ENCODE measurements at places on chromosomes 3 and 15.
A peak's percentile ranks its signal among the peaks of the same experiment; 100 is the strongest.

DNA sequence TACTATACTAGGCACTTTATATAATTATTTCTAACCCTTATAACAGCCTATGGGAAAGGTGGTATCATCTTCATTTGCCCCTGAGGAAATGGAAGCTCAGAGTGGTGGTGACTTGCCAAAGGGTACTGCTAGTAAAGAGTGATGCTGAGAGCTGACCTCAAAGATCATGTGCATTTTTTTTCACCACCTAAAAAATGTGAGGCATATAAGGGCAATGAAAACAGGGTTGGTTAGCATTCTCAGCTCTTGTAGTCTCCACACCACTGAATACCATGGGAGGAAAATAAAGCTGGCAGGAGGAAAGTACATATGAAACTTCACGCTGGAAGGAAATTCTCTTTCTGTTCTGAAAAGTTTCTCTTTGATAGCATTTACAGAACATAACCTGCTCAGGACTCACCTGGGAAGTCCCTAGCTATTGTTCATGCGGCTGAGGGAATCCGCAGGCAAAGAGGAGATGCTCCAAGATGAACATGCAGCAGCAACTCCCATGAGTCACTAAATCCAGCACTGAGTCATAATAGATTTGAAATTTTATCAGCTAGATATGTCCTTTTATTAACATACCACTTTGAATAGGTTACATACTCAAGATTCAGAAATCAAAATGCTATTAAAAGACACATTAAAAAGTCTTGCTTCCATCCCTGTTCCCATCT is 17.3 kb downstream of the FAIM start:
- no peak for DNase-seq

DNA sequence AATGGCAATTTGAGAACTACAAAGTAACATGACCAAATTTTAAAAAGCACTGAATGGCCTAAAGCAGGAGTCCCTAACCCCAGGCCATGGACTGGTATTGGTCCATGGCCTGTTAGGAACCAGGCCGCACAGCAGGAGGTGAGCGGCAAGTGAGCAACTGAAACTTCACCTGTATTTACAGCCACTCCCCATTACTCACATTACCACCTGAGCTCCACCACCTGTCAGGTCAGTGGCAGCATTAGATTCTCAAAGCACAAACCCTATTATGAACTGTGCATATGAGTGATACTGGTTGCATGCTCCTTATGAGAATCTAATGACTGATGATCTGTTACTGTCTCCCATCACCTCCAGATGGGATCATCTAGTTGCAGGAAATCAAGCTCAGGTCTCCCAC is 48.8 kb downstream of the SENP7 start:
- no peak for DNase-seq

DNA sequence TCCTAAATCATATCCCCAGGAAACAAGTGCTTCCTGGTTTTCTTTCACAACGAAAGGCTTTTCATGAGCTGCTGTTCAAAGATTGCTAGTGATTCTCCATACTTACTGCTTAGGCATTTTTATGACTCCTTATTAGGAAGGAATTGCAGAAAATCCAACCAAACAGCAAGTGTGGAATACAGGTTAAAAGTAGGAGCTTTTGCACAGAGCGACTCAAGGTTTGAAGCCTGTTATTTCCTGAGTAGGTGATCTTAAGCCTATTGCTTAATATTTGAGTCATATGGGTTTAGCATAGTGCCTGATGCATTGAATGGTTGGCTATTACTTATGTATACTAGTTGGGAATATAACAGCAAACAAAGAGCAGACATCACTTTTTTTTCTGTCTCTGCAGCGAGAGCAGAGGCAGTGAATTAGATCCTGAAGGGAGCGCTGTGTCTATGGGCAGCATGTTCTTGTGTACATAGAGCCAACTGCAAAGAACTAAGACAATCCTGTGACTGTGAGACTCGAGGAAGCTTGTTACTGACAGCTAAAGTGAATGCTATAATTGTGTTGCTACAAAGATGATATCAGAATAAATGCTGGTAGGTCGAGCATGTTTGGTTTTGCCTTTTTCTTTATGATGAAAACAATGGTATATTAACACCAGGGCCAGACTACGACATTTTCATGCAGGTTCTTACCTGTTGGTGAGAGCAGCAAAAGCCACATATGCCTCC is 6.3 kb downstream of the TM4SF1 start:
- DNase-seq, result no peak

- DNase-seq, result no peak
Measured at GRCh38 chr3:194318511-194319161, 32.5 kb downstream of the CPN2 start.

- no peak for DNase-seq
Measured at GRCh38 chr15:42349186-42349585, 10.1 kb upstream of the CAPN3 start.

DNA sequence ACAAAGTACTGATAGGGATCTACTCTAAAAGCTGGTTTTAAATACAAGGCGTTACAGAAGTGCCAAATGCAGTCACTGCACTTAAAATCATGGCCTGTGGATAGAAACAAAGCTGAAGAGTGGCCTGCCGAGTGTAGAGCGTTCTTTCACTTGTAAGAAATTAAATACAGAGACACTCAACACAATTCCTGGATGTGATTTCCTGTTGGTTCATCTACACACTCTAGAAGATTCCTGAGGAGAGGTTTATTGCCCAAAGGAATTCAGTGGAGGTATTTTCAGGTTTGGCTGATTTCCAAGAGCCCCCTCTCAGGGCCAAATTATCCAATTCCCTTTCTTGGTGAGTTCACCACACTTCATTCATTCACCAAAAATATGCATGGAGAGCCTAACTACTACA is 200.3 kb upstream of the IL12A start:
- DNase-seq, result no peak

GRCh38 chr15:49712846-49713450 is 92.1 kb downstream of the DTWD1 start:
- DNase-seq, result no peak

DNA sequence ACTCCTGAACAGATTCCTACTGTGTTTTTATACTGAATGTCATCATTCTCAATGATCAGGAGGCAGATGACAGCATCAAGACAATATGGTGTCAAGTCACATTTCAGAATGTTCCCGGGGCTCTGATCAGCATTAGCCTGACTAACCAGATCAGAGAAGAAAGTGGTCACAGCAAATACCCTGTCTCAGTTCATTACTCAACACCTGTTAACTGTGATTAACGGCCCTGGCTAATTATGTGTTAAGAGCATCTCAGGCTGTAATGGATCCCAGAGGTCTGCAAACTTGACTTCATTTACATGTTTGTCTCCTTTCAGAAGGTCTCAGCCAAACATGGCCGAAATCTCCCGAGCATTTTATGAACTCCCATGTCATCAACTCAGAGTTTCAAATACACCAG is 833.7 kb downstream of the FHIT start:
- no peak for DNase-seq

DNA sequence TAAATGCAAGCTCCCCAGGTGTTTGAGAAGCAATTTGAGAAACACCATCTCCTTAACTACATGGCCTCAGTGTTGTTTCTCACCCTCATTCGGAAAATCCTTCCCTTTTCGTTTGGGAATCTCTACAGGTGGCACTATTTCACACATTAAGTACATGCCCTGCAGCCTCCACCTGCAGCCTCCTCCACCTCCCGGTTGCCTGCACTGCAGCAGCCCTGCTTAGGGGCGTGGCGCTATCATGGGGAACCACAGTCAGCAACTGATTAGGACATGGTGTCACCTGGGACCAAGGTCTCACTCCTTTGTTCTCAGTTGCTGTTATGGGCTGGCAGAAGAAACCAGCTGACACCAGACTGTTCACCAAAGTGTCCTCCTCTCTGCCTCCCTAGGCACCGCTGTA is 11.7 kb upstream of the ZNF774 start:
- no peak for DNase-seq

DNA sequence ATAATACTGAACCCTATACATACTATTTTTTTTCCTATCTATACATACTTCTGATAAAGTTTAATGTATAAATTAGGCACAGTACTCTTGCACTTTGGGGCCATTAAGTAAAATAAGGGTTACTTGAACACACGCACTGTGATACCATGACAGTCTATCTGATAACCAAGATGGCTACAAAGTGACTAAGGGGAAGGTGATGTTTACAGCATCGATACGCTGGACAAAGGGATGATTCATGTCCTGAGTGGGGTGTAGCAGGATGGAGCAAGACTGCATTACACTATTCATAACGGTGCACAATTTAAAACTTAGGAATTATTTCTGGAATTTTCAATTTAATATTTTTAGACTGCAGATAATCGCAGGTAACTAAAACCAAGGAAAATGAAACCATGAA is 30.0 kb upstream of the SLC2A2 start:
- no peak for DNase-seq

DNA sequence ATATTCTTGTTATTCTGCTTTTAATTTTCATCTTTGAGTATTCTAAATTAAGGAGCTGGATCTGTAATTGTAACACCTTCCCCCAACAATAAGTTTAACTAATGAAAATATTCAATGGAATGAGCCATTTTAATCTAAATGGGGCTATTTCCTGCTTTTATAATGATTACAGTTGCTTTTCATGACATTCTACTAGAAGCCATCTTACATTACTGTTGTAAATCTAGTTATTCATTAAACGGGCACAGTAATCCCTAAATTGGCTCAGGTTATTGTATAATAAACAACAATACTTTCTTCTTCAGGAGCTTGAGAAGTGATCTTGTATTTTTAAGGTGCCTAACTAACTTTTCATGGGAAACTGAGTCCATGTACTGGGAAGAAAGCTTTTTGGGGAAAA is 8.5 kb downstream of the FLNB start:
- no peak for DNase-seq

GRCh38 chr15:86183596-86184491 is 104.2 kb downstream of the AGBL1 start:
- no peak for DNase-seq

DNA sequence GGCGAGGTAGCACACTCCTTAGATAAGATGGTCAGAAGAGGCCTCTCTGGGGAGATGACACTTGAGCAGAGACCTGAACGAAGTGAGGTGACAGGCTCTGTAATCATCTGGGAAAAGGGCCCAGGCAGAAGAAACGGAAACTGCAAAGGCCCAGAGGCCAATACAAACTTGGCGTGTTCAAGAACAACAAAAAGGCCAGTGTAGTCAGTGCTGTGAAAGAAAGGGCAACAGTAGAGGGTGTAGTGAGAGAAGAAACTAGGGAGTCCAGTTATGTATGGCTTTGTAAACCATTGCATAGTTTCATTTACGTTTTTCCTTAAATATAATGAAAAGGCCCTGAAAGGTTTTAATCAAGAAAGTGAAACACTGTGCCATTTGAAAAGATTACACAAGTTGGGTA is 31.8 kb downstream of the PLD1 start:
- no peak for DNase-seq

DNA sequence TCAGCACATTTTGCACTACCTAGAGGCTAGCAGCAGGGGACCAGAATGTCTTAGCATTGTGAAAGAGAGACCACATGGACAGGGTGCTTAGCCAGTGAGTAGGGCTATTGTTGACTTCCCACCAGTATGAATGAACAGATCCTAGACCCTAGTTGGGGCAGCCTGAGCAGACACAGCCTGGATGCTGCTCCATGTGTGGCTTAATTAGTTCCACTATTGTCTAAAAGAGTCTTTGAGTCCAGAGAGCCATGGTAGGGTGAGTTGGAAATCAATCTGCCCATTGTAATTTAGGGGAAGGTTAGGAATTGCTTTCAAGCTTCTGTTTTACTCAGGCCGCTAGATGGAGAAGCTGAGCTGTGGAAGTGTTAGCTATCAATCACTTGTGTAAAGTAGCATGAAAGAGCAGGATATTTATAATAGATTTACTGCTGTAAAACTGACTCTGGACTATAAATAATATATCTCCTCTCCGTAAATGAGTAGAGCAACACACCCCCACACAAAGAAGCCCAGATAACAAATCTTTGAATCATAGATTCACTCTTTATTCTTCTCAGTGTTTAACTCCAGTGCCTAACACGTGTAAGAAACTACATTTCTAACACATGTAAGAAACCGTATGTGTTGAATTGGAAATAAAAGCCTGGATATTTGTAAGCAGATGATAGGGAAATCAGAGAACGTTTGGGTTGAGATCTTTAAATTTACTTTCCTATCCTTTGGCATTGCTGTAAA is 4.1 kb upstream of the GCSAM start:
- no peak for DNase-seq

DNA sequence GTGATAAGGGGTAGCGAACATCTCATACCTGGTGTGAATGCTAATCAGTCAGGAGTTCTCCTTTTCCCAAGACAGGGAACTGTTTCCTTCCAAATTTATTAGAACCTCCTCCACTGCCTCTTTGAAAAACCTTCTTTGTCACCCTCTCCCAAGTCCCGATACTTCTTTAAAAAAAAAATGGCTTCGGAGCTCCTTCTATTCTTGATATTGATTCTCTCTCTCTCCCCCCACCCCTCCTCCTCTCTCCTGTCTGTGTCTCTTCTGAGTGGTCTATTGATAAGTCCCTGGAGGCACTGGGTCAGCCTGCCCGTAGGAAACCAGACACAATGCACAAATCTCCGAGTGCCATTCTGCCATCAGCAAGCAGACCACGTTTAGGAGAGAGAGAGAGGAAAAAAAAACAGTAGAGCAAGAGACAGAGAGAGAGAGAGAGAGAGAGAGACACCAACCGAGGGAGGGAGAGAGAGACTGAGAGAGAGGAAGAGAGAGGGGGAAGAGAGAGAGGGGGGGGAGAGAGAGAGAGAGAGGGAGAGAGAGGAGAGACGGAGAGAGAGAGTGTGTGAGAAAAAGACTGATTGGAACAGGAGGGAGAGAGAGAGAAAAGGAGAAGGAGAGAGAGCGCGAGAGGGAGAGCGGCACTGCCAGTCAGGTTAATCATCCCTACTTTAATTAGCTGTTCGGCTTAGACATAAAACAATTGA is 160.9 kb downstream of the TIGIT start:
- DNase-seq, result peak; percentile 13

GRCh38 chr3:136728918-136729317 is 23.3 kb downstream of the STAG1 start:
- no peak for DNase-seq

DNA sequence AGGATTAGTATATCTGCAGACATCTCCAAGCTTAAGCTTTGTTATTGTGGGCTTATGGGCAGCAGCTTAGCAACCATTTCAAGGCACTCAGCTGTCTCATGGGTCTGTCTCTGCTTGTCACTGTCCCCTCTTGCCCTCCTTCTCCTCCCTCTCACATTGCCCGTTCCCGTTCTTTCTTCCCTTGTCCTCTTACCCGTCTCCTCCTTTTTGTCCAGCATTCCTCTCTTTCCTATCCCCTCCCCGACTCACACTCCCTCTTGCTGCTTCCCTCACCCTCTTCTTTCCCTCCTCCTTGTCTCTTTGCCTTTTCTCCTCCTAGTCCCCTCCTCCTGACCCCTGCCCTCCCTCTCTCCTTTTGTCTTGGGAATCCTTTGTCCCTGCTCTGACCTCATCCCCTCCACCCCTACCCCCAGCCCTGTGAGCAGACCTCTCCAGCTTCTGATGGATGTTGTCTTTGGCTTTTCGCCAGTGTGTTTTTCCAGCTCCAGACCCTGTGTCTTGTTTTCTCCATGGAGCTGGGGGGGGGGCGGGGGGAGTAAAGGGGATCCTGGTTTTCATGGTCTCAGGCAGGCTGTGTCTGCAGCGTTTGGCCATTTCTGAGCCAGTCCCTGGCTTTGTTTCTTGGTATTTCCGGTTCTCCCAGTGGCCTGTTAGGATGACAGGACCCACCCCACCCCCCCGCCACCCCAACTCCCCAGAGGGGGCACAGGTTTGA is 47.9 kb upstream of the TRAK1 start:
- DNase-seq, result no peak

GRCh38 chr3:123328851-123329635 is 119.8 kb downstream of the ADCY5 start:
- peak; percentile 81 for DNase-seq
